ENCODE measurements at places on chromosomes 11 and 22. TPM values are rescaled to one million over a fixed set of nuclear protein-coding genes. Genes with fewer than 3 reads are reported as not detected.

The OR4A16 gene
- not detected for total RNA-seq

The RASL10A gene
- 0.63 TPM for total RNA-seq

The LSP1 gene
- total RNA-seq: not detected

The FOLH1 gene
- total RNA-seq: not detected

The OR2AT4 gene
- not detected for total RNA-seq

- DNase-seq: no peak
Observed at GRCh38 chr22:46797355-46797754, 34.9 kb downstream of the TBC1D22A start.

- DNase-seq: no peak
Observed at GRCh38 chr22:23526596-23527316, 53.3 kb downstream of the IGLL1 start.

DNA sequence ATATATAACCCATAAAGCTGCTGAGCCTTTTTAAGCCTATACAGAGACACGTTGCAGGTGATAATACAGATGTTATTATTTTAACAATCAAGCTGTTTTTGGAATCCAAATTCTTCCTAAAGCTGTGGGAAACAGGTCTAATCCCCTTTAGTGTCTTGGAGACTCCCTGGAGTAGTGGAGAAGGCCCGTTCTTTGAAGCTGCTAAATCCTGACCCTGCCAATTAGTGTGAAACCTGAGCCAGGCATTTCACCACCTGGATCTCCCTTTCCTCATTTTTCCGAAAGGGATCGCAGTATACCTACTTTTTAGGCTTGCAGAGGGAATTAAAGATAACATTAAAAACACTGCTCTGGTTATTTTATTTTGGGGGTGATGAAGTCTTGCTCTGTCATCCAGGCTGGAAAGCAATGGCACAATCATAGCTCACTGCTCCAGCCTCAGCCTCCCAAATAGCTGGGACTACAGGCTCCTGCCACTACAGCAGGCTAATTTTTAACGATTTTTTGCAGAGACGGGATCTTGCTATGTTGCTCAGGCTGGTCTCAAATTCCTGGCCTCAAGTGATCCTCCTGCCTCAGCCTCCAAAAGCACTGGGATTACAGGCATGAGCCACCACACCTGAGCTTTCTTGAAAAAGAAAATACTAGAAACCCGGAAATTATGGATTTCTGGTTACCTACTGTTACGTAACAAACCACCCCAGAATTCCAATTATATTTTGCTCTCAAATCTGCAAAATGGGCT, 1.7 kb upstream of the EIF4ENIF1 start:
- no peak for DNase-seq

All from neural crest cell (in vitro differentiated cells).